Right ventricle myocardium superior (tissue), 1 donor: ENCODE measurements at places on chromosomes 1 and 21. TPM values are rescaled to one million over a fixed set of nuclear protein-coding genes. Genes with fewer than 3 reads are reported as not detected.

GRCh38 chr21:28818663-28819278 is 173.9 kb downstream of the LTN1 start:
- no peak for DNase-seq

GRCh38 chr1:14375226-14375625 is 223.3 kb upstream of the KAZN start:
- DNase-seq, result no peak

GRCh38 chr21:18744840-18745239 is 341.3 kb upstream of the TMPRSS15 start:
- DNase-seq, result no peak

GPR161 gene
- 3.1 TPM for total RNA-seq

HLX gene
- 5.6 TPM for total RNA-seq

GRCh38 chr1:246592695-246593094 is 26.4 kb downstream of the CNST start:
- DNase-seq, result no peak

SLC41A1 gene
- total RNA-seq, result 465 TPM

DNA sequence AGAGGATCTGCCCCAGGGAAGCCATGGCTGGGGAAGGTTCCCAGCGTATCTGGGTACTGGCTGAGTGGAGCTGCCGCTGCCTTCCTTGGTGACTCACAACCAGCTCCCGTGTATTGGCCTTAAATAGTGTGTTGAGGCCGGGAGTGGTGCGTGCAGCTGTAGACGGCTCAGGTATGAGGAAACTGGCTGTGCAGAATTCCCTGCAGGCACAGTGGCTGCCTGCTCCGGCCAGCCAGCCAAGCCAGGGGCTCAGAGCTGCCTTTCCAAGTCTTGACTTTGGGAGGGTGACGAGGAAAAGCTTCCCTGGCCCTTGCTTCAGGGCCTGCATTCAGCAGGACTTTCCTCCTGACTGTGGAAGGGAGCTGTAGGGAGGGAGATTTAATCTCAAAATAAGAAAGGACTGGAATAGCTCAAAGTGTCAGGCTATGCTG is at the start of gene VTCN1:
VTCN1 (minus strand) TSS at position 97 of the 431 bp plus-strand sequence; CDS start at position 25, 72 bp downstream.
- DNase-seq, result no peak
